Stimulated activated CD8-positive, alpha-beta memory T cell treated with anti-CD3 and anti-CD28 coated beads, Interleukin-4, amount 100 ng/mL, for 4 hours (primary cell): ENCODE measurements at places on chromosomes 13 and 19.

GRCh38 chr19:3338541-3339181, 27.7 kb upstream of the NFIC start:
- DNase-seq, result peak; percentile 30

DNA sequence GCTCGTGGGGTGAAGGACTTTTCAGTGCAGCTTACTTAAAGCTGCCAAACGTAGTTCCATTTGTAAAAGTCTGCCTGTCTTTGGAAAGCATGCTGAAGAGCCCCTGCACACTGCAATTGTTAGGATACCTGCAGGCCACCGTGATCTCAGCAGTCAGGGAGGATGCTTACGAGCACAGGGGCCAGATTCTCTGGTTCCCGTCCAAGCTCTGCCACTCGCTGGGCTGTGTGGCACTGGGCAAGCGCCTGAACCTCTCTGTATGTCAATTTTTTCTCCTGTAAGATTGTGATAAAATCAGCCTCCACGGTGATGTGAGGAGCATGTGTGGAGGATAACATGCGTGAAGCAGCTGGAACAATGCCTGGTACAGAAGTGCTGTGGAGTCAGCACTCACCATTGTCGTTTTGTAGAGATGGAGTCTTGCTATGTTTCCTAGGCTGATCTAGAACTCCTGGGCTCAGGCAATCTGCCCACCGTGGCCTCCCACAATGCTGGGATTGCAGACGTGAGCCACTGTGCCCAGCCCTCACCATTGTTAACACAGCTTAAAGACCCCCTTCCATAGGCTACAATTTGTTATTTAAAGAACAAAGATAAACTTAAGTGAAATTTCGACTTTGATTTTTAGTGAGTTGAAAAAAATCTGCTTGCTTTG, 3.5 kb downstream of the ADPRHL1 start:
- DNase-seq, result no peak

GRCh38 chr13:70284371-70284770, 176.1 kb upstream of the KLHL1 start:
- no peak for DNase-seq

DNA sequence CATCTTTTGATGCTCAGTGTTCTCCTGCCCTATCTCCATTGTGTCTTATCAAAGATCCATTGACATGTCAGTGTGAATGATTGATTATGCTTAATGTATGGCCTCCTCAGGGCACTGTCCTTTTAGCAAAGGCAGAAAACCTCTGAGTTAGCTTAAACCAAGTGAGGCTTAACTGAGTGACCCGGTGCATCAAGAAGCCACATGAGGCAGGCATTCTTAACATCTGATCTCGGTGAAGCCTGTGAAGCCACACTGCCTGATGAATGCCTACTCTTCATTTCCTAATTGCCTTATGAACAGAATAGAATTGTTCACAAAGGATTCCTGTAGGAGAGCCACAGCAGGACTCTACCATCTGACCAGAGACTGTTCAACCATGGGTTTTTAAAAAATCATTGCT, 168.1 kb upstream of the SOX21 start:
- DNase-seq, result no peak

DNA sequence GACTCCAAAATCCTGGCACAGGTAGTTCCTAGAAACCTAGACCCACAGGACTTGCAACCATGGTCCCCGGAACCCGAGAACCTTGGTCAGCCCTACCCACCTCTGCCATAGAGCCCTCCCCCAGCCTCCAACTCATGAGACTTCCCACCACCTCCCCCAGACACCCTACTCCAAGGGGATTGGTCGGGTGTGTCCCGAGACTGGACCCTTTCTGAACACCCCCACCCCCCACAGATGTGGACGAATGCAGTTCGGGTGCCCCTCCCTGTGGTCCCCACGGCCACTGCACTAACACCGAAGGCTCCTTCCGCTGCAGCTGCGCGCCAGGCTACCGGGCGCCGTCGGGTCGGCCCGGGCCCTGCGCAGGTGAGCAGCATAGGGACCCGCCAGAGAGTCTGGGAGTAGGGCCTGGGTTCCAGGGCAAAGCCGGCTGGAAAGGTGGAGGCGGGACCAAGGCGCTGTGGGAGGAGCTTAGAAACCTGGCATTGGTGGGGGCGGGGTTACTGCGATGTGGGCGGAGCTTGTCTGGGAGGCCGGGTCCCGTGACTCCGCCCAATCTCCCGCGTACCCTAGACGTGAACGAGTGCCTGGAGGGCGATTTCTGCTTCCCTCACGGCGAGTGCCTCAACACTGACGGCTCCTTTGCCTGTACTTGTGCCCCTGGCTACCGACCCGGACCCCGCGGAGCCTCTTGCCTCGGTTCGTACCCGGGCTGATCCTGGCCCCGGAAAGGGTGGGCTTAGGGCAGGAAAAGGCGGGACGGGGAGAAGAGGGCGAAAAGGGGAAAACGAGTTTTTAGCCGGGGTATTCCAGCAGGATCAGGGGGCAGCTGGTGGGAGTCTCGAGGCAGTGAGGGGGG, 11.9 kb downstream of the LTBP4 start:
- DNase-seq, result peak; percentile 59

DNA sequence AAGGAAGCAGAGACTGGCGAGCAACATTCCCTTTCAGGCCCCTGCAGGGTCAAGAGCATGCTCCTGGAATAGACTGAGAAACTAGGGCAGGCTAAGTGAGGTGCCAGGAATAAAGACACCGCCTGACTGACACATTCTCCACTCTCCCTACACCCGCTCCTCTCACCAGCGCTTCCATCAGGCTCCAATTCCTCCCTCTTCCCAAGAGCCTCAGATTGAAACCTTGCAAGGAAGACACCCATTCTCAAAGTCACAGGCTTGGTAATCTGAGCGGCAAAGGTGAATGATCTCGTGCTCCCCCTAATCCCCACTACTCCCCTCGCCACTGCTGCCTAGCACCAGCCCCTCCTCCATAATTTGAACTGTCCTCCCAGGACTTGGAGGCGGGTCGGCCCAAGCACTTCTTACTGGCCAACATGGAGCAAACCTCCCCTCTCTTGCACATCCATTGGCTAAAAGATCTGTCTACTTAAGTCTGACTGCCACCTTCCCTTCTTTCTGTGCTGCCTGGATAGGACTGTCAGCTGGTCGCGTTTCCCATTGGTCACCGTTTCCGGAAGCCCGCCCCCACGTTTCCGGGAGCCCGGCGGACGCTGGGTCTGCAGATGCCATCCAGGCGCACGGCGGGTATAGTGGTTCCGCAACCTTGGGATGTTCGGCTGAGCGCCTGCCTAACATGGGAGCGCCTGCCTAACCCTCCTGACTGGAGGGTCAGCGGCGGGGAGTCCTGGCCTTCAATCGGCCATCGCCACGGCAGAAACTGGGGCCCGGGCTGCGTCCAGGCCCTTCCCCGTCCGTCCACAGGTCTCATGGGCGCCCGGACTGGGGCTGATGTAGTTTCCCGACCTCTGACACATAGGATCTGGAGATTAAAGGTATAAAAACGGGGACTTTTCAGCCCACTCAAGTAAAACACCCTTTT, 33.6 kb downstream of the ZNF383 start:
- DNase-seq, result no peak

GRCh38 chr19:5968431-5969373, 9.2 kb downstream of the RANBP3 start:
- DNase-seq, result no peak

DNA sequence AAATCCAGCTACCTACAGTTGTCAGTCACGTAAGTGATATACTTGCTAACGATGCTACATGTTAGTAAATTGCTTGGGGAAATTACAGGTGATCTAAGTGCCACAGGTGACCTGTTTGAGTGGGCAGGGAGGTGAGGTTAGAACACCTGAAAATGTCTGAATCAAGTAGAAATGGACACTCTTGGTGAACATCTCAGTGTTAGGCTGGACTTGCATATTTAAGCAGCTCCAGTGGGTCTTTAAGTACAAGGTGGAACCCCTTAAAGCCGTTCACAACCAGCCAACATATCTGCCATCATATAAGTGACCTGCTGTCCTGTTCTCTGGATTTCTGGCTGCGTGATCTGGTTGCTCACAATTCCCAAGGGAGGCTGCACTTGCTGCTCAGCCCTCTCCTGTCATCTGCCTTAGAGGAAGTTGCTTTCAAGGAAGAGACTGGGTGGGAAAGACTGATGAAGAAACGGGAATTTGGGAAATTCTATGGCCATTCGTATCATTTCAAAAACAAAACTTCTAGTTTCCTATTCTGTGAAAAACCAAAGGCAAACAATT, 244.0 kb downstream of the DCLK1 start:
- DNase-seq, result no peak

DNA sequence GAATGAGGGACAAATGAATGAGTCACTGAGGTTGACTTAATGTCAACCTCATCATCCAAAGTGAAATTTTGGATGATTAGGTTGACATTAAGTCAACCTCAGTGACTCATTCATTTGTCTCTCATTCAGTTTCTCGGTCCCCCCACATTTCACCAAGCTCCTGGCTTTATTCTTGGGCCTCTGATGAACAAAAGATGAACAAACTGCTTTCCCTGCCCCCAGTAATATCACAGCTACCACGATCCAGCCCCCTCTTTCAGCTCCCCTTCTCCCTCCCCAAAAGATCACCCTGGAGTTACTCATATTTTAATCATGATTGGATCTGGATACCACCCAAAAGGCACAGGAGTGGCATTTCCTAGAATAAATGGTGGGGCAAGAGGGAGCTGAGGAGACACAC, 10.8 kb downstream of the CEACAM18 start:
- DNase-seq, result no peak
